ENCODE measurements at places on chromosomes 3 and 15.
A peak's percentile ranks its signal among the peaks of the same experiment; 100 is the strongest.

DNA sequence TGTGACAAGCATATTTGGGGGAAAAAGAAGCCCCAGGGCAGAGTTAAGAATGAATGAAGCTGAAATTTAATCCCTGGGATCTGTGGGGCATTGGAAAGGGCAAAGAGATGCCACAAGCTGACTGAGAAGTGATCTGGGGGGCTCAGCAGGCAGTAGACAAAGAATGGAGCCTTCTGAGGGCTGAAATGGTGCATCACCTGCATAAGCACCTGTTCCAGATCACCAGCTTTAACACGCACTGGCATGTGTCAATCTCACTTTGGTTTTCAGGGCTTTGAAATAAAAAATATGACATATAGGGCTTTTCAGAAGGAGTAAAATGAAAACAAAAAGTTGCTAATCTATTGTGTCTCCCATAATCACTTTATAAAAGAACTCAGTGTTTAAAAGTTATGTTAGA, 210.8 kb upstream of the ARHGEF26 start:
- no peak for DNase-seq

GRCh38 chr3:64151342-64151871, 73.9 kb downstream of the PRICKLE2 start:
- DNase-seq: no peak

DNA sequence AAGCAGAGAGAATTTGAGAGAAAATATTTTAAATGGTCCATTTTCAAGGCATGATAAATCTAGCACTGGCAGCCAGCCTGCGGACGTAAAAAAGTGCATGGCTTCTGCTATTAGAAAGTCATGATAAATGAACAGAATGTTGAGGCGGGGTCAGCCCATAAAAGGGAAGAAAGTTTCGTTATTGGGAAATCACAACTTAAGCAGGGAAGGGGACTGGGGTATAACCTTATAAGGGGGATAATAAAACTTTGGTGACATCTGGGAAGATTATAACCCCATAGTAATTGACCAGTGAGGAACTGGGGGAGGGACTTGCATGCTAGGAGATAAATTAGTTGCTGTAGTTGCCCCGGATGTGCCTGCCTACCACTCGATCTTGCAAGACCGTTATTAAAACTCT, 88.4 kb upstream of the PLSCR4 start:
- DNase-seq: no peak

DNA sequence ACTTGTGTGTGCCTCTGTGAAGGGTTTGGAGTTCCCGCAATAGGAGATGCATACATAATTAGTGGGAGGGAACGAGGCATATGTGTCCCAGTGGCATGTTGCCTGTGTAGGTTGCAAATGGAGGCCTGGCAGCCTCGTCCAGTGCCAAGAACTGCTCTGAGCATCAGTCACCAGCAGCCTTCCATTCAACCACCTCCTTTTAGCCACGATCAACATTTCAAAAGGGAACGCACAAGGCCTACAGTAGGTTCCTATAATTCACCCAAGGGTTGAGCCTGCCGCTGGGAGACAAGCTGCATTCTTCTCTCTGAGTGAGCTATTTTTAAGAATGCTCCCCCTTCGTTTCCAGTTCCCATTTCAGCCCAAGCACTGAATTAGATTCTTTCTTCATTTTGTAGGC, 78.8 kb upstream of the CTNNB1 start:
- DNase-seq: no peak

DNA sequence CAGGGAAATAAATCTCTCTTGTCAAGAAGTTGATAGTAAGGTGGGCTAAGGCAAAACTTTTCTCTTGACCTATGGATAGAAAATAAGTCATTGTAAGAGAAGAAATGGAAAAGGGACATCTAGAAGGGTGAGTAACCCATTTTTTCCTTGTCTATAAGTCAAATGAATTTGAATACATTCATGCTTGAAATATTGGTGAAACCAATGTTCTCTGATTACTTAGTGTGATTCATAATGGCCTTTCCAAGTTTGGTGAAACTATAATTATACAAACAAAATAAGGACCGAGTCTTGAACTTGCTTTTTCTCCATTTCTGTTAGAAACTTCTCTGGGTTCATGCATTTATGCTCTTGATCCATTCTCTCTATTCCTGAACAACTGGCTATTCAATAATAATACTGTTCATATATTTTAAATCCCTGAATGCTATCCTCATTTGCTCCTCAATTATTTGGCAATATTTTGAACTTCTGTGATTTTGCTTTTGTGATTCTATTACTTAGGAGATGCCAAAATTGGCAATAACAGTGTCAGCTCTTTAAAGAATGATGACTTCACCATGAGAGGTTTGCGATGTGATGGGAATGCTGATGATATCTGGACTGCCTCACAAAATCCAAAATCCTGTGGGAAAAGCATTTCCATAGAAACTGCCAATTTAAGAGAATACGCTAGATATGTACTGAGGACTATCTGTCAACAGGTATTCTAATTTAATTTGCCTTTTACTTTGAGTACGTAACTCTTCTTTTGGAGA, 12.3 kb downstream of the P2RY12 start:
- DNase-seq: no peak

DNA sequence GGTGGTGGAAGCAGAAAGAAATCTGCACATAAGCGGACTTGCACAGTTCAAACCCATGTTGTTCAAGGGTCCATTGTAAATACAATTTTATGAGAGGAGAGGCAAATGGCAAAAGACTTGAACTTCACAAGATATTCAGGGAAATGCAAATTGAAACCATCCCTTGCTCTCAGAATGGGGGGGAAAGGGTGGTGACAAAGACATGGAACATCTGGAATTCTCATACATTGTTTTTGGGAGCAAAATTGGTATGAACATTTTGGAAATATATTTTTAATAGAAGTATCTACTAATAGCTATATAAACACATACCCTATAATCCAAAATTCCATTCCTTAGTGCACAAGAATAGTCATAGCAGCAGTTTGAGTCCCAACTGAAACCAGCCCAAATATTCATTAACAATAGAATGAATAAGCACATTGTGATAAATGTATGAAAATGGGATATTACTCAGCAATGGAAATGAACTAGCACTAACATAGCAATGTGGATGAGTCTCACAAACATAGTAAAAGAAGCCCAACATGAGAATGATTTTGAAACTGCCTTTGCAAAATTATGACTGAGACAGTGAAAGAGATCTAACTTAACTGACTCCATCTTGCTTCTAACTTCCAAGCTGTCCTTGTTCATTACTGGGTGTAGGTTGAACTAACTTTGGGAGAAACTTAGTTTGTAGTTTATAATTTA, 77.2 kb downstream of the CD200R1L start:
- no peak for DNase-seq

GRCh38 chr3:46908294-46908985, 30.9 kb downstream of the PTH1R start:
- no peak for DNase-seq

DNA sequence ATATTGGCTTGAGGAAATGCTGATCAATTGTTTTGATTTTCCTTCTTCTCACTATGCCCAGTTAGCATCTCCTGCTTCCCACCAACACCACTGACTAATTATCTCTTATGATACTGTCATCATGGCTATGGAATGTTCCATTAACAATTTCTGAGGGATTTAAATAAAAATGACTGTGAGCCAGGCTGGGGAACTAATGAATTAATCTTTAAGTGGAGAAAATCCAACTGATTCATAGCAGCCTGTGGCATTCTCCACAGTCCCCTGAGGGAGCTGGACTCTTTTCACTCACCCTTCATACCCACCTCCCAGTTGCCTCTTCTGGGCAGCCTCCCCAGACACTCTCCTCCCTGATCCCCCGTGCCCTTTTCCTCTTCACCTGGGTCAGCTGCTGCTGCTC, 353.6 kb downstream of the CLSTN2 start:
- DNase-seq: no peak

DNA sequence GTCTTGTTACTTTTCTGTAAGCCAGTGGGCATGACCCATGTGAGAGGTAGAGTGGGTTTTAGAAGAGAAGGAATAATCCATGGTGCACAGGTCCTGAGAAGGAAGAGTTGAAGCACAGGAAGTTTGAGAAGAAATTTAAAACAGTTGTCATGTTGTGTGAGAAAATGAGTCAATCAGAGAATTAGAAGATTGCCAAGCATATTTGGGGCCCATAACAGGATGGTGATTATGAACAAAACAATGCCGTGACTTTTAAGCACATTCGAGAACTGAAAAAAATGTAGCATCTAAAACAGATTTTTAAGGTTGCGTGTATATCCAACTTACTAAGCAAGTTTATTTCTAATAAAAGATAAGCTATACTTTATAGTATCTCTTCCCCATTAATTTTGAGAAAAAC, 198.7 kb downstream of the RORA start:
- DNase-seq: no peak

GRCh38 chr15:37096558-37097143, 3.7 kb downstream of the MEIS2 start:
- DNase-seq: no peak

DNA sequence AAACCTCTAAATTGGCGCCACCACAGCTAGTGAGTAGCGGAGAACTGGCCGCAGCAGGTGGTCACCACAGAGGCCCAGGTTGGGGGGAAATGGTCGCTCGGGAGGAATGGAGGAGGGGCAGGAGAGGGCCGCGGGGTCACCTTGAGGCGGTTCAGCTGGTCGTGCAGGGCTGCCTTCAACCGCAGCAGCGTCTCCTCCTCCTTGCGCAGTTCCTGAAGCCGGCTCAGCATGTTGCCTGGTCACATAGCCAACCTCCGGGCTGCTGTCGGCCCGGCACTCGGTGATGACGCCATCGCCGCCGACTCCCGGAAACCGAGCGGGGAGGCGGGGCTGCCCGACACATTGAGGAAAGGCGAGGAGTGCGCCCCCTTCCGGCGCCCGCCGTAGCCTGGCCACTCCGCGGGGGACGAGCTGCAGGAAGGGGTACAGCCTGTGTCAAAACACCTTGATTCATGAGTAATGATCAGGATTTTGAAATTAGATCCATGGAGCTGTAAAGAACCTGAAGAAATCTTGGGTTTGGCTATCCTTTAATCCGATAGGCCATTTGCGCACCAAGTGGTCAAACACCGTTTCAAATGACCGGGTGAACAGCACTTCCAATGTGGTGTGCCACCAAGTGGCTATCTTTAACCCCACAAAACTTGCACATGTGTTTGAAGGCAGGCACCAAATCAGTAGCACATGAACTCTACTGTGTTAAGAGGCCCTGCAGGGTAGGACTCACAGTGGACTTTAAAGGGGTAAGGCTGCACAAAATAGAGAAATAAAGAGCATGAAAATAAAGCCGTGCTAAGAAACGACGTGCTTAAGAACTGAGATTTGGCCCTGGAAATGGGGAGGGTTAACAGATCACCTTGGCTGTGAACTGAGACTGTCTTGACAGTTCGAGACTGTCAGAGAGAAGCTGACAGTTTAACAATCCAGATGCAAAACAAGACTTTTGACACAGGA, at the start of gene SNAPC5:
TSS of gene SNAPC5 (minus strand) at position 261 of the 954 bp plus-strand sequence. CDS start at position 230, 31 bp downstream.
- peak; percentile 67 for DNase-seq

DNA sequence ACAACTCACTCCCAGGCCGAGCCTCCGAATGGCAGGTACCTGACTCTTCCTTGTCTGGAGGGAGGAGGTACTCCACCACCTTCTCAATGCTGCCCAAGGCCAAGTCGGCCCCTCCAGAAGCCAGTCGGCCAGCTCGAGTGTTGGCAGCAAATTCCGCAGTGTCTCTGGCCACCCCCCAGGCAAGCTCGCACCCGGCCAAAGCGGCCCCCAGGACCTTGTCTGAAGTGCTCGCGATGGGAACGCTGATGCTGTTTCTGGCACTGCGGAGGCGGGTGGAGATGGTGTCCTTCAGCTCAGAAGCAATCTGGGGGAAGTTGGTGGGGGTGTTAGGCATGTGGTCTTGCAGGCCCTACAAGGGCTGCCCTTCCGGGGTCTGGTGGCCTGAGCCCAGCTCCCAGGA, 9.2 kb downstream of the PLIN1 start:
- no peak for DNase-seq

- DNase-seq: no peak
These were observed 30.6 kb downstream of the LDHAL6B start for GRCh38 chr15:59237119-59237855.

GRCh38 chr15:99755692-99756409, 22.6 kb upstream of the LYSMD4 start:
- no peak for DNase-seq
